ENCODE measurements at places on chromosomes 1 and 21.
A peak's percentile ranks its signal among the peaks of the same experiment; 100 is the strongest.

- DNase-seq, result no peak
Measured at GRCh38 chr1:186611156-186611555, 69.1 kb downstream of the PTGS2 start.

- DNase-seq, result no peak
Measured at GRCh38 chr1:210496063-210496462, 167.4 kb downstream of the HHAT start.

- no peak for DNase-seq
Measured at GRCh38 chr21:33488936-33489335, 2.6 kb downstream of the DNAJC28 start.

DNA sequence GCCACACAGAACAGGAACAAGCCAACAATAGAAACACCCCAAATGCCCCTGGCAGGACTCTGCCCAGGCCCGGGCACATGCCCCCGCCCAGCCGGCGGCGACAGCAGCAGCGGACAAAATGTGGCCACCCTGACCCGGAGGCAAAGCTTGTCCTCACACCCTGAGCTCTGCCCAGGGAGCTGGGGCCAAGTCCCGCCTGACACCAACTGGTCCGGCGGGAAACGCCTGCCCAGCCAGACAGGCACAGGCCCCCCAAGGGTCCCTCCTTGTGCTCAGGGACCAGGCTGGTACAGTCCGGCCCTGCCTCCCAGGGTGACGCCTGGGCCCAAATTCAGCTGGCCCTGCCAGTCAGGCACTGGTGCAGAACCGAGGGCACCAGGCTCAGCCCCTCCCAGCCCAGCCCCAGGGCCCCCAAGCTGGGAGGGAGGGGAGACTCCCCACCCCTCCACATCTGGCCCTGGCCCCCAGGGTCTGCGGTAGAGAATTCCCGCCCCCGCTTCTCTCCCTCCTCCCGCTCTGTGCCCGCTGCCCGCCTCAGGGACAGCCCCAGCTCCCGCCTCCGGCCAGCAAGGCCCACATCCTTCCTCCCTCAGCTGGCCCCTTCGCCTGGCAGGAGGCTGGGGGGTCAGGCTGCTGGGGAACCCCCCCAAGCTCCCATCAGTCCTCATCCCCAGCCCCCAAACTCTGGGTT, 2.0 kb downstream of the AHDC1 start:
- DNase-seq, result no peak

- no peak for DNase-seq
Measured at GRCh38 chr1:239547987-239548386, 161.6 kb downstream of the CHRM3 start.

GRCh38 chr1:208243967-208244916, at the start of gene PLXNA2:
PLXNA2 (minus strand) TSS chr1:208244384; CDS start chr1:208217922, 26,462 bp downstream.
- peak; percentile 68 for DNase-seq

DNA sequence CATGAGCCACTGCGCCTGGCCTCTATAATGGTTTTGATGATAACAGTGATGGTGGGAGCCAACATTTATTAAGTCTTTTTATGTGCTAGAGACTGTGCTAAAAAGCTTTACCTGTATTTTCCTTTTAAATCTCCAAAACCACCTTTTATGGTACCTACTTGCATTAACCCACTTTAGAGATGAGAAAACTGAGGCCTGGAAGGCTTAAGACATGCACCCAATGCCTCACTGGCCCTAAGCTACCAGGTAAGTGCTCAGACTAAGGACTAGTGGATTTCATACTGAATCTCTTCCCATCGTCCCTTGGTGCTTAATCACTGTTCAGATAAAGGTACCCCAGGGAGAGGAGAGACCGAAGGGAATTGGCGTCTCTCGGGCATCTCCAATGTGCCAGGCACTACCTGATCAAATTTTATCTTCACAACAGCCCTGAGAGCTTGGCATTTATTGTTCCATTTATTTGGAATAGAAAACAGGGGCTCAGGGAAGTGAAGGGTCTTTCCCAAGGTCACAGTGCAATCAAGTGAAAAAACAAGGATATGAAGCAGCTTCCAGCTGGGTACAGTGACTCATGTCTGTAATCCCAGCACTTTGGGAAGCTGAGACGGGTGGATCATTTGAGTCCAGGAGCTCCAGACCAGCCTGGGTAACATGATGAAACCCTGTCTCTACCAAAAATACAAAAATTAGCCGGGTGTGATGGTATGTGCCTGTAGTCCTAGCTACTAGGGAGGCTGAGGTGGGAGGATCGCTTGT, 84.2 kb downstream of the LACTBL1 start:
- no peak for DNase-seq

DNA sequence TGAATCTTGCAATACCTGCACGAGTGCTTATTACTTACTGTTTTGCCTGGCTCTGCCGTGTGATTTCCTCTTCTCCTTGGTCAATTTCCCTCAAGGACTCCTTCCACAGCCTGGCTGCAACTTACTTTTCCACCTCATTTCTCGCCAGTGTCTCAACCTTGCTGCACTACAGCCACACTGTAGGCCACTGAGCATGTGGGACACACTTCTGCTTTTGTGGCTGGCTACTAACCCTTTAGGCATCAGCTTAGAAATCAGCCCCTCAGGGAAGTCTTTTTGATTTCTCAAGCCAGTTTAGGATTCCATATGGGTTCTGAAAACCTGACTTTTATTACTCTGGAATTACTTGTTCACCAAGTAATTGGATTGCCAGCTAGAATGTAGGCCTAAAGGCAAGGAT, 5.2 kb upstream of the DMRTB1 start:
- DNase-seq, result no peak
